ENCODE measurements at places on chromosomes 16 and 17.

DNA sequence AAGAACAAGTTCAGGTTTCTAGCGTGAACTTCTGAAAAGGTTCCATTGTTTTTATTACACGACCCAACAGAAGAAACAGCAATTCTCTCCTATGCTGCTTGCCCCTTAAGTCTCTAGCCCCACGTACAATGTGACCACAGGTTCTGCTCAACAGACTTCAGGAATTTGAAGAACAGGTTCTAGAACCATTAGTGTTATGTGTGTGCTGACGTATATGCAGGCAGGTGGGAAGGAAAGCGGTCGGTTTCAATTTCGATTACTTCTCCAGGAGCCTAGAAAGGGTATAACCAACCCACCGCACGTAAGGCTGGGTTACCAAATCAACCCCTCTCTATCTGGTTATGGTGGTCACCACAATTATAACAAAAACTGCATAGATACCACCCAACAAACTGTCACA lies 39.4 kb downstream of the XPO6 start:
- DNase-seq: no peak

GRCh38 chr16:80441935-80442334 lies 98.9 kb upstream of the DYNLRB2 start:
- DNase-seq: no peak

- DNase-seq: no peak
These were observed 33.3 kb upstream of the XYLT1 start for GRCh38 chr16:17504050-17504449.

GRCh38 chr16:75503801-75504200 lies 8.6 kb upstream of the CHST6 start:
- DNase-seq: no peak

- peak; percentile 62 for DNase-seq
These were observed 129.7 kb upstream of the CHMP6 start for GRCh38 chr17:80861892-80862291.

All from activated CD4-positive, alpha-beta T cell treated with anti-CD3 and anti-CD28 coated beads, Interleukin-2, amount 50 U/mL, for 4 hours (primary cell).